CD8-positive, alpha-beta memory T cell (primary cell): ENCODE measurements at places on chromosomes 2 and 18.

GRCh38 chr2:191846515-191847476 lies at the start of gene CAVIN2:
Gene CAVIN2, minus strand, starts transcription at chr2:191847088. Its CDS starts 163 bp downstream, at chr2:191846925.
- no peak for DNase-seq

- peak; percentile 55 for DNase-seq
Measured at GRCh38 chr2:64488050-64488974, 34.4 kb downstream of the LGALSL start.

GRCh38 chr18:65429601-65430000 lies 321.2 kb upstream of the CDH7 start:
- no peak for DNase-seq

- no peak for DNase-seq
Measured at GRCh38 chr2:160308915-160309314, 108.8 kb upstream of the ITGB6 start.

DNA sequence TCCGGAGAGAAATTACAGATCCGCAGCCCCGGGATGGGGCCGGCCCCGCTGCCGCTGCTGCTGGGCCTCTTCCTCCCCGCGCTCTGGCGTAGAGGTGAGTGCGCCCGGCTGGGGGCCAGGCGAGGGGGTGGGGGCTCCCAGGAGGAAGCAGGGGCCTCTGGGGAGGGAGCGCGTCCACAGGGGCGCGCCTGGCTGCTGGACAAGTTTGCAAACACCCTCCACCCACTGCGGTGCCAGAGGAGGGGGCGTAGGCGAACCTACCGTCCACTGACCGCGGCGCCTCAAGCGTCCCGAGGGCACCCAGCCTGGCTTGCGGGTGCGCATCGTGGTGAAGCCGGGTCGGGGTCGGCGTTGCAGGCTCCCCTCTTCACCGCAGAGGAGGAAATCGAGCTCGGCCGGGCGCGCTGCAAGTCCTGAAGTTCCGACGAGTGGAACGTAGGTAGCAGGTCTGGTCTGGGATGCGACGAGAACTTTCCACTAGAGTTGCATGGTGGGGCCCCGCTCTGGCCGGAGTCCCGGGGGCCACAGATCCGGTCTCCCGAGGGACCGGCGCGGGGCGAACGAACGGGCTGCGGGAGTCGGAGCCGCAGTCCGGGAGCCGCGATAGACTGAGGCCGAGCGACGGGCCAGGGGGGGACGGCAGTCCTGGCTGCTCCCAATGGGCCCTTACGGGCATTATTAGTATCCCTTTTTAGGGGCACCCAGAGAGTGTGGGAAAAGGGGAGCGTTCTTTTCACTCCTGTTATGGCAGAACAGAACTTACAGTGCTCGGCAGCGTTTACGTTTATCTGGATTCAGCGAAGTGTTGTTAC lies 502 bp downstream of the MERTK start:
- DNase-seq: no peak

DNA sequence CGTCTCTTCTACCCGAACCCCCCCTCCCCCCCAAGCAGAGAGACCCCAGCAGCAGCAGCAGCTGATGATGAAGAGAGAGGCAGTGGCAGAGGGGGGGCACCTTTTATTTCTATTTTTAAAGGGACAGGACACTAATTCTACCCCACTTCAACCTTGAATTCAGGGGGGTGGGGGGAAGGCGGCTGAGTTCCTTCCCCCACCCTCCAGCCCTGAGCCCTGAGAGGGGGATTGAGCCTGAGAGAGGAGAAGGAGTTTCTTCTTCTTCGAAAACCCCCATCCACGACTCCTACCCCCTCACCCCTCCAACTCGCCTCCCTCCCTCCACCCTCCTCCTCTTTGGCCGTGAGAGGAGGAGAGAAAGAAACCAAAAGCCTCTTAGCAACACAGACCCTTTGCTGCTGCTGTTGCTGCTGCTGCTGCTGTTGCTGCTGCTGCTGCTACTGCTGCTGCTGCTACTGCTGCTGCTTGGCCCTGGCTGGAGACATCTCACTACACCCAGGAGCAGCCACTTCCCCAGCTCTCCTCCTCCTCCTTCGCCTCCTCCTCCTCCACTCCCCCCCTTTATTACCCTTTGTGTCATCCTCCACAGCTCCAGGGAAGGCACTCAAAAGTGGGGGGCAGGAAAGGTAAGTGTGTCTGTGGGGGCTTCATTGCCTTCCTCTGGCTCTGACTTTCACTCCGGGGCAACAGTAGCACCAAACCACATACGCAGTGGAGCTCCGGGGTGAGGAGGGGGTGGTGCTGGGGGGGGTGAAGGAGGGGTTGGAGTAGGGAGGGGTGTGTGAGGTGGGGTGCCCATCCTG lies at the start of gene MBD5:
TSS of gene MBD5 (plus strand) at position 33 of the 803 bp plus-strand sequence.
- DNase-seq: peak; percentile 71

- no peak for DNase-seq
Measured at GRCh38 chr2:20803226-20803682, 19.6 kb downstream of the LDAH start.

- no peak for DNase-seq
Measured at GRCh38 chr2:167599219-167599618, 648.2 kb downstream of the STK39 start.

DNA sequence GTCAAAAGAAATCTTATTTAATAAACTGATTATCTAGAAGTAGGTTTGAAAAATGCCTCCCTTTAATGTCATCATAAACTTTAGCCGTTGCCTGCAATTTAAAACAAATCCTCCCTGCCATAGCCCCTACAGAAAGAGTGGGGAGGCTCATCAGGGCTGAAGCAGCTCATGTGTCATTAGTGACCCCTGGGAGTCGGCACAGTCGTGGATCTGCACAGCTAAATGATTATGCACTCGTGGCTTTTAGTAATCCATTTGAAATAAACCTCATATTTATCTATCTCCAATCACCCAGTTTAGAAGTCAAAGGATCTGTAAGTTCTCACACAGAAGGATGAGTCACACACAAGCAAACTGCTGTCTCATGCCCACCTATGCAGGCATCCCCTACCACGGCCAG lies 277.3 kb downstream of the SS18 start:
- DNase-seq: no peak

DNA sequence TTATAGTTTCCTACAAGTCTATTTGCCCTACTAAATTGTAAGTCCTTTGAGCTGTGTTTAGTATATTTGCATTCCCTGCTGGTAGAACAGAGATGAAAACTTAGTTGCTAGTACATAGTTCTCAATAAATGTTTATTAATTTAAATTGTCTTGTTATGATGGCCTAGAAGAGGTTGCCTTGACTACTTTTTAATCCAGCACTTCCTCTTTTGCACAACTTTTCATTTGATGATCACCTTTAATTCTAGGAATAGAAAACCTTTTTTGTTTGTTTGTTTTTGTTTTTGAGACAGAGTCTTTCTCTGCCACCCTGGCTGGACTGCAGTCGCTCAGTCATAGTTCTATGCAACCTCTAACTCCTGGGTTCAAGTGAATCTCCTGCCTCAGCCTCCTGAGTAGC lies 6.7 kb downstream of the CFAP36 start:
- no peak for DNase-seq

- no peak for DNase-seq
Measured at GRCh38 chr2:177252808-177253531, 11.6 kb downstream of the NFE2L2 start.

- DNase-seq: no peak
Measured at GRCh38 chr2:112035786-112036185, 19.3 kb upstream of the TMEM87B start.

DNA sequence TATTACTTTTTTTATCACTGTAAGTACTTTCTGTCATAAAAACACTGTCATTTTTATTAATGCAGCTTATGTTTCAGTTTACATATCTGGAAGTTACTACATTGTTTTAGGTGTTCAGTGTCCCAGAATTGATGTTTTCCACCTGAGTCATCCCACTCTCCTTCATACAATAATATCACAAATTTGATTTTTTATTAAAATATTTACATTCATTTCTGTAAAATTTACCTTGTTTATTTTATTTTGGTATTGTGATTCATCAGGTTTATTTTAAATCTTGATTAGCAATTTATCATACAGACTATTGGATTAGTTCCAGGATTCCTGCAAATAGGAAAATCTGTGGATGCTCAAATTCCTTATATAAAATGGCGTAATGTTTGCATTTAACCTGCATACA lies 1662.9 kb downstream of the SUCLG1 start:
- no peak for DNase-seq

GRCh38 chr2:60867848-60868247 lies 13.5 kb upstream of the REL start:
- DNase-seq: no peak

- DNase-seq: no peak
Measured at GRCh38 chr2:8122520-8122919, 559.3 kb upstream of the ID2 start.

GRCh38 chr2:101858910-101859309 lies 132.8 kb upstream of the IL1R2 start:
- DNase-seq: no peak

- DNase-seq: no peak
Measured at GRCh38 chr18:8450013-8450412, 159.2 kb upstream of the RAB12 start.

- no peak for DNase-seq
Measured at GRCh38 chr2:226915846-226916360, 80.0 kb downstream of the RHBDD1 start.

DNA sequence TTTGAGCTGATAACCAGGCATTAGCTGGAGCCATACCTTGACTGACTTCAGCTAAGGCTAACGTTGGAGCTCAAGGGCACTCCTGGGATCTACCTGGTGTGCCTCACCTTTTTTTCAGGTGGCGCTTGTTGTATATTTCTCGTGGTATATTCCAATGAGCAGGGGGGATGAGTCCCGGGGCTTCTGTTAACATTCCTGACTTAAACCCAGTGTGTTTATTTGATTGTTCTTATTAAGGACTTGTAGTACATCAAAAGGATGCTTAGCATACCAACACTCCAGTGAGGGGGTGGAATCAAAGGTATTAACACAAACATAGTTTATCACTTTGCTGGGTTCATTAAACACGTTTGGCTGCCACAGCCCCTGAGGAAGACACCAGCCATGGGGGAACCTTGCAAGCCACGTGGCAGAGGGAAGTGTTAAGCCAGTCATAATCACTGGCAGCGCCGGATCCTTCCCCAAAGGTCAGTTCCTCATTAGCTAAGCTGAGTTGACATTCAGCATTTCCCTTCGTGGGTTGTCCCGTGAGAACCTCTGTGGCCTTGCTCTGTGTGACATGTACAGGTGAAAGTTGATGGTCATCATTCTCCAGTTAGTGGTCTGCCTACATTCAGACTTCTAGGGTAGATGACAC lies 119.5 kb upstream of the MCFD2 start:
- DNase-seq: no peak

DNA sequence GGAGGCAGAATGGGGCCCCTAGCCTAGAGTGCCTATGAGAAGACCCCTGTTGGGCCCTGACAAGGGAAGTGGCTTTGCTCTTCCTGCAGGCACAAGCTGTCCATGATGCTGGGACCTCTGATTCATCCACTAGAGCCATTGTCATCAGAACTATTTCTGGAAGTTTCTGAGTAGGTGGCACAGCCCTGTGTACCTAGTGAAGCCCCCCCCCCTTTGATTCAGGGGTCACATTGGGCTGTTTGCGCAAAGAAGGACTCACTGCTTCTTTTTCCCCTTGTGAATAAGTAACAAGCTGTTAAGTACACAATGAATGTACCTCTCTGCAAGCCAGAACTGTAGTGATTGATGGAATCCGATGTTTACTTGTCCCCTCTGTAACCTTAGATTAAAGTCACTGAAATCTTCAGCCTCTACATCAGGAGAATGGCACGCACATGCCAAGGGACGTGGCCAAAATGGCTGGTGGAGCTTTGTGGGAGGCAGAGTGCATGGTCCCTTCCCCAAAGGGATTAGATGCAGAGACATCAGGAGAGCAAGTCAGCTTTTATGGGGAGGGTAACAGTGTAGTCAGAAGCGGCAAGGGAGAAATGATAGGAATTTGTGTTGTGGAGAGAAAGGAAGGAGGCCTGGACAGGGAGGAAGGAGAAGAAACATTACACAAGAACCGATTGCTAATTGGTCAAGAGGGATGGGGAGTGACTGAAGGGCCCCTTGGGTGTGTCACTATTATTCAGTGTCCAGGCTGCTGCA lies 267.6 kb upstream of the RAB12 start:
- DNase-seq: no peak

DNA sequence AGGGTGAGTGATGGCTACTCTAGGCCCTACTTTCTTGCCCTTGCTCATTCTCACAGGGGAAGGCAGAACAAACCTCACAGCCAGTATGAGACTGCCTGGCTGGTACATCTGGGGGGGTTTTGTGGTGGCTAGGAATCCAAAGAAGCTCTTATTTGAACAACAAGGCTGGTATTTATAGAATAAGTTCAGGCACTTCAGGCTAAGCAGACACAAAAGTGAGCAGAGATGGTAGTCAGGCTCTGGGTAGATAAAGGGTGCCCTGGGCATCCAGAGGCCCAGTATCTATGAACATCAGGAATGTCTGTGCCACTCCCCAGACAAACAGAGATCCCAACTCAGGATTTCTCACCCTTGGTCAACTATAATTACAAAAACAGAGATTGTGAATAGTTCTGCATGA lies 57.2 kb upstream of the RTN4 start:
- no peak for DNase-seq

- no peak for DNase-seq
Measured at GRCh38 chr2:28661589-28662001, 90.0 kb upstream of the PPP1CB start.

- no peak for DNase-seq
Measured at GRCh38 chr2:43887176-43887575, 48.4 kb downstream of the ABCG8 start.

GRCh38 chr2:137287913-137288639 lies 522.7 kb downstream of the THSD7B start:
- no peak for DNase-seq

GRCh38 chr2:144414324-144414845 lies 105.5 kb downstream of the ZEB2 start:
- no peak for DNase-seq

GRCh38 chr18:60943297-60943696 lies 389.9 kb upstream of the CDH20 start:
- DNase-seq: no peak

DNA sequence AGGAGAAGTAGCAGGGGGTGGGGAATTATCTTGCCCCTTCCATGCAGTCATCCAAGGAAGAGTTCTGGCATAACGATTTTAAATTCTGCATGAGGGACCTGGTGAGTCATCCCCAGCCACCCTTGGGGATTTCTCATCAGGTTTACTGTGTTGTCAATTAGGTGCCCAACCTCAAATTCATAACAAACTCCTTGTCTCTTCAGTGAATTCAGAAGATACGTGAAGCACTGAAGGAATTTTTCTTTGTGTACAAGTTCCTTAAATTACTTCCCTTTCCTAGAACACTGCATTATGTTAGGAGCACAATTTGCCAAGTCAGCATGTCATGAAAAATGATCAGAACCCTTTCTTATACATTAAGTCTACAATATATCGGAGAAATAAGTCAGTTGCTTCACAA lies 70.8 kb upstream of the NOSTRIN start:
- DNase-seq: no peak
